NCI-H446 (cell line): ENCODE measurements at places on chromosomes 16 and 17.

GRCh38 chr17:75925103-75925502, 15.7 kb downstream of the FBF1 start:
- no peak for DNase-seq

- no peak for DNase-seq
Observed at GRCh38 chr16:53960954-53961616, 257.1 kb downstream of the FTO start.

GRCh38 chr16:17270111-17270510, 200.6 kb downstream of the XYLT1 start:
- no peak for DNase-seq

GRCh38 chr17:59366040-59366757, 34.7 kb downstream of the YPEL2 start:
- DNase-seq: no peak

DNA sequence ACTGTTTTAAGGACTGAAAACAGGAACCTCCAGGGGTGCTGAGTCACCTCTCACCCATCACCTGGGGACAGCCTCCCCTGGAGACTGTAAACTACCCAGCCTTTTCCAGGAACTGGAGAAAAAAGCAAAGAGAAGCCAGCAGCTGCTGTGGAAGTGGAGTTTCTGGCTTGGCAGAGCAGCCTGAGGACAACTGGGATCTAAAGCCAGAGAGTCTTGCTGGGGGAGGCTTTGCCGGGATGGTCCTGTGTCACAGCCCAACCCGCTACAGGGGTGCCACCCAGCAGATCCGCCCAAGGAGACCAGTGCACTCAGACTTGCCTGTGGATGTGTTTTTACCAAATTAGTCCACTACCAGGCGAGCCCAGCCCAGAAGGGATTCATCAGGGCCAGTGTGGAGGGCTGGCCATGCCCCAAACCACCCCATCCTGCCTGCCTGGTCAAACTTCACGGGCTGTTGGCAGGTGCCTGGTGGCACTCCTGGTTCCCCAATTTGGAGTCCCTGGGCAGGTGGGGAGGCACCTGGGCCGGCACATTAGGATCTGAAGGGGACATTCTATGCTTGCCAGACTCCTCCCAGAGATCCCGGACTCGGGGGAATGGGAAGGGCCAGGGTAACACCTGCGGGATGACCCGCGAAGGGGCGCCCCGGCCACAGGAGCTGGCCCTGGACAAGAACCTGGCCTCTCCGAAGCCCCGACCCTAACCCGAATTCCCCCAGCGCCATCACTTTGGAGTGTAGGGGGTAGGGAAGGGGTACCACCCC, 771 bp downstream of the MSRB1 start:
- DNase-seq: no peak

GRCh38 chr16:30937692-30938091, 11.2 kb upstream of the ORAI3 start:
- no peak for DNase-seq

- DNase-seq: no peak
Observed at GRCh38 chr16:86227801-86228200, 282.5 kb upstream of the FOXF1 start.

- DNase-seq: no peak
Observed at GRCh38 chr16:10762336-10763016, 18.8 kb downstream of the NUBP1 start.

DNA sequence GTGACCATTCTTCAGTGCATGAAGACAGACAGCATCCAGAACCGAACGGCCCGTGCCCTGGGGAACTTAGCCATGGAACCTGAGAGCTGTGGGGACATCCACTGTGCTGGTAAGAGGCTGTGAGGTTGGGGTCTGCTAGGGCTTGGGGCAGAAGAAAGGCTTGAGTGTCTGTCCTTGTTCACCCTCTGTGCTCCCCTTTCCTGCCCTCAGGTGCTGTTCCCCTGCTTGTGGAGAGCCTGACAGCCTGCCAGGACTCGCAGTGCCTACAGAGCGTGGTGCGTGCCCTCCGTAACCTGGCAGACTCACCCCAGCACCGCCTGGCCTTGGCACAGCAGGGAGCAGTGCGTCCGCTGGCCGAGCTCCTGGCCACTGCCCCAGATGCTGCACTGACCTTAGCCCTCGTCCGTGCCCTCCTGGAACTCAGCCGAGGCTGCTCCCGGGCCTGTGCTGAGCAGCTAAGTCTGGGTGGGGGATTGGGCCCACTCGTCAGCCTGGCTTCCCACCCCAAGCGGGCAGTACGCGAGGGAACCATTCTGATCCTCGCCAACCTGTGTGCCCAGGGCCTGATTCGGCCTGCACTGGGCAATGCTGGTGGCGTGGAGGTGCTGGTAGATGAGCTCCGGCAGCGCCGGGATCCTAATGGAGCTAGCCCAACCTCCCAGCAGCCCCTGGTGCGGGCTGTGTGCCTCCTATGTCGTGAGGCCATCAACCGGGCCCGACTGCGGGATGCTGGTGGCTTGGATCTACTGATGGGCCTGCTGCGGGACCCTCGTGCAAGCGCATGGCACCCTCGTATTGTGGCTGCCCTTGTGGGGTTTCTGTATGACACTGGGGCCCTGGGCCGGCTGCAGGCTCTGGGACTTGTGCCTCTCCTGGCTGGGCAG, 2.9 kb downstream of the ARMC5 start:
- no peak for DNase-seq

GRCh38 chr17:15269087-15269779, 4.1 kb upstream of the PMP22 start:
- no peak for DNase-seq

GRCh38 chr16:56965149-56966092, 3.7 kb downstream of the CETP start:
- DNase-seq: no peak

DNA sequence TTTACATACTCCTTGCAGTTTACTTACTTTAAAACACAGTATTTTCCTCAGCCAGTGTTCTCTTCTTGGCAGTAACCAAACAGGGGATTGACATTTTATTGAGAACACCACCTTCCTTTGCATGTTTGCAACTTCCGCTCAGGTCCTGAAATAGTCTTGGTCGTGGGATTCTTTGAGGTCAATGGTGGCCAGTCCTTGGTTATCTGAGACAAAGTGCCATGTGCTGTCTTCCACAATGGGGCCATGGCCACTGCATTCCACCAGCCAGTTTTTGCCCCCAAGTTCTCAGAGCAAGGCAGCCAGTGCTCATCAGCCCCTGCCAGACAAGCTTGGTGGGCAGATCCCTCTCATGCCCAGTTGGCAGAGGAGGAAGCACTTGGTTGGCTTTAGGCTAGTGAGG, 22.9 kb downstream of the CMTM4 start:
- DNase-seq: no peak

DNA sequence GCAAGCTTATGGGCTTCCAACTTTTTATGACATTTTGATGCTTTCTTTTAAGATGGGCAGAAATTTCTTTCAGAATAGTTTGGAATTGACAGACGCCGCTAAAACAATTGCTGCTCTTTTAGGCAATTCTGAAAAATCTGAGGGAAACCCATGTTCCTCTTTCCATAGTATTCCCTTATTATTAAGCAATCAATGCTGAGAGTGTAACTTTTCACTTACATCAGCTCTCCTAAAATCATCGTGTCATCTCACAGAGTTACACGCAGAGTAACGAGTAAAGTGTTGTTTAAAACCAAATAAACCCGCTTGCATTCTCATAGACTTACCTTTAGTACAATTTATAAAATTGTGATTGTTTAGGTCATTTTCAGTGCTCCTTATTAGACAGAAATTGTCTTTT, 150.6 kb downstream of the MAF start:
- no peak for DNase-seq

DNA sequence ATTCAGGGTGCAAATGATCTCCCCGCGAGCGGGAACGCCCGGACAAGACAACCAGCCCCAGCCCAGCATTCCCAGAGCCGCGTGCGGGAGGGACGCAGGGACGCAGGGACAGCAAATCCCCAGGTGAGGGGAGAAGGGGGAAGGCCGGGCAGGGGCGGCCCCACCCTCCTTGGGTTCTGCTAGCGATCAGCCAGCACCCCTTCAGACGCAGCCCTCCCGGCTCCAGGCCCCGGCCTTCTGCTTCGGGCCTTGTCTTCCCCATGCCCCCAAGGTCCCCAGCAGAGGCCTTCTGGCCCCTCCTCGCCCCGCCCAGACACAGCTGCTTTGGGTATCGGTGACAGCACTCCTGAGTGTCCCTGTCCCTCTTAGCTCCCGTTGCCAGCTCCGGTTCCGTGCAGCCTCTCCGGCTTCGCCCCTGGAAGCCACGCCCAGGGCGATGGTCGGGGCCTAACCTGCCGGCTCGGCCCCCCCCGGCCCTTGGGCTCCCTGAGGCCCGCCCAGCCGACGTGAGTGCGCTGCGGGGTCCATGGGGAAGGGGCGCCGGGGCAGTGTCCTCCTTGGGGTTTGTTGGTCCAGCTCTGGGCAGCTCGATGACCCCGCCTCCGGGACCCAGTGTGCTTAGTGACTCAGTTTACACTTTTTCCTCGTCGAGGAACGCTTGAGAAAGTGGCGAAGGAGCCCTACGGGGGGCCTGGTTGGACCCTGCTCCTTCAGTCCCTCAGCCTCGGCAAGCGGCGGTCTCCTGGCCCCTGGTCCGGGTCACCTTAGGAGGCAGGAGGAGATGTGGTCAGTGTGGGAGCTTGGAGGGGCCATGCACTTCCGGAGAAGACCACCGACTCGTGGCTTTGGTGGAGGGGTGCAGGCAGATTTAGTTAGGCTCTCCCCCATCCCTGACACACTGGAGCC, 50.5 kb upstream of the AMZ2 start:
- no peak for DNase-seq
